ENCODE measurements at places on chromosomes 5 and 9. TPM values are rescaled to one million over a fixed set of nuclear protein-coding genes. Genes with fewer than 3 reads are reported as not detected.

- no peak for DNase-seq
Observed at GRCh38 chr9:127871531-127871930, 5.9 kb downstream of the AK1 start.

DNA sequence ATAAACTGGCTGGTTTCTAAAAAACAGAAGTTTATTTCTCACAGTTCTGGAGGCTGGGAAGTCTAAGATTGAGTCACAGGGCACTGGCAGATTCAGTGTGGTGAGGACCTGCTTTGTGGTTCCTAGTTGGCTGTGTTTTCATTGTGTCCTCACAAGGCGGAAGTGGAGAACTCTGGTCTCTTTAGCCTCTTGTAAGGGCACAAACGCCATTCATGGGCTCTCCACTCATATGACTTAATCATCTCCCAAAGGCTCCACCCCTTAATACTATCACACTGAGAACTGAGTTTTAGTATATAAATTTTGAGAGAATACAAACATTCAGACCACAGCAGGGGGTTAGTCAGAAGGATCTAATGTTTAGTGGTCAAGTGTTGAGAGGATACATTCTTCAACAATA, 208.2 kb downstream of the SEC61B start:
- no peak for DNase-seq

GRCh38 chr5:58816181-58816731, 233.4 kb downstream of the RAB3C start:
- no peak for DNase-seq

GRCh38 chr5:82332064-82332855, 54.1 kb upstream of the RPS23 start:
- no peak for DNase-seq

GRCh38 chr5:8633696-8634095, 764.7 kb downstream of the MTRR start:
- no peak for DNase-seq

- DNase-seq: no peak
Observed at GRCh38 chr9:123712399-123712798, 217.5 kb downstream of the DENND1A start.

- no peak for DNase-seq
Observed at GRCh38 chr9:16688814-16689213, 181.7 kb downstream of the BNC2 start.

DNA sequence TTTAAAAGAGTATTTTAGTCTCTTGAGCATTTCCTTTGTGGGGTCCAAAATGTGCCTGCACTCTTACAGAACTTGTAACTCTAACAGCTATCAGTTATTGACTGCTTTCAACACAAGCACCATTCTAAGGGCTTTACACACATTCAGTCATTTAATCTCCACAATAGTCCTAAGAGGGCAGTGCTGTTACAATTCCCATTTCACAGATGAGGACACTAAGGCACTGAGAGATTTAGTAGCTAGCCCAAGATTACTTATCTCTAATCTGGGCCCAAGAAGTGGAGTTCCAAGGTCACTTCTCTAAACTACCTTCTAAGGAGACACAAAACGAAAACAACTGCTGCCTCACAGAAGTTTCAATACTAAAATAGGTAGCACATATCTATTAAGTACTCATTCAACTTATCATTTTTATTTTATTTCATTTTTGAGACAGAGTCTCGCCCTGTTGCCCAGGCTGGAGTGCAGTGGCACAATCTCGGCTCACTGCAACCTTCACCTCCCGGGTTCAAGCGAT, 275.2 kb downstream of the CWC27 start:
- DNase-seq: no peak

GRCh38 chr9:31542384-31543055, 841.9 kb upstream of the ACO1 start:
- DNase-seq: no peak

- DNase-seq: no peak
Observed at GRCh38 chr9:37336150-37336549, 86.3 kb upstream of the GRHPR start.

DNA sequence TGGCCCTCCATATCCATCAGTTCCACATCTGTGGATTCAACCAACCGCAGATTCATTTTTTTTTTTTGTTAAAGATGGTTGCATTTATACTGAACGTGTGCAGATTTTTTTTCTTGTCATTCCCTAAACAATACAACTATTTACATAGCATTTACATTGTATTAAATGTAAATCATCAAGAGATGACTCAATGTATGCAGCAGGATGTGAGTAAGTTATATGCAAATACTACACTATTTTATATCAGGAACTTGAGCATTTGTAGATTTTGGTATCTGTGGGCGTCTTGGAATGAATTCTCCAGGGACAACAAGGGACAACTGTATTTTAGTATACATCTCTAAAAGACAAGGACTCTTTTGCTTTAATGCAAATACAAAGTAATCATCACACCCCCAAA, 299.2 kb upstream of the ZNF608 start:
- DNase-seq: no peak

- no peak for DNase-seq
Observed at GRCh38 chr5:73748510-73749400, 122.8 kb downstream of the ARHGEF28 start.

GRCh38 chr9:27047136-27047535, 41.7 kb upstream of the LRRC19 start:
- DNase-seq: no peak

- no peak for DNase-seq
Observed at GRCh38 chr9:113875459-113876150, 504 bp upstream of the ZNF618 start.

- DNase-seq: no peak
Observed at GRCh38 chr5:77211691-77212047, 1.2 kb downstream of the PDE8B start.

DNA sequence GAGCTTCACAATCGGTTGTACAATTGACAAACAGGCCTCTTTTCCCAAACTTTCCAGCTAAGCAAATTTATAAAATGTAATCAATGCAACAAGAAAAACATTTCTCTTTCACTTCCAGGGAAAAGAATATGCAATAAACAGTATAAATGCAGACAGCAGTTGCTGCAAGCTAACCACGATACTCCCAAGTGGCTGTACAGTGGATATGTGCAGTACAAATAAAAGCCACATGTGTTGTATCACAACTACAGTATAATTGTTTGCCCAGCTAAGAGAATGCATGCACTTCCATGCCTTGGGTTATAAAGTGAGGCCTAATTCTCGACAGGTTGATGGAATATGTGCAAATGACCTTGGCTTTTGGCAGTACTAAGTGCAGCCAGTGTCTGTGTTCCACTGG, 16.7 kb upstream of the PDCL start:
- DNase-seq: no peak

- DNase-seq: no peak
Observed at GRCh38 chr9:125470767-125471580, 209.3 kb downstream of the GAPVD1 start.

GRCh38 chr5:73786043-73786831, 160.2 kb downstream of the ARHGEF28 start:
- DNase-seq: no peak

FOXD4 gene
- 0.44 TPM for total RNA-seq

SOHLH1 gene
- total RNA-seq: not detected

C9orf50 gene
- 0.39 TPM for total RNA-seq

LRRC14B gene
- total RNA-seq: not detected

PROB1 gene
- total RNA-seq: 2.3 TPM

GPR151 gene
- total RNA-seq: not detected

TXNDC8 gene
- total RNA-seq: not detected

SGCD gene
- 27.7 TPM for total RNA-seq
